ENCODE measurements at places on chromosomes 2 and 18.

GRCh38 chr2:26975656-26976055 lies 5.2 kb downstream of the MAPRE3 start:
- DNase-seq: no peak

DNA sequence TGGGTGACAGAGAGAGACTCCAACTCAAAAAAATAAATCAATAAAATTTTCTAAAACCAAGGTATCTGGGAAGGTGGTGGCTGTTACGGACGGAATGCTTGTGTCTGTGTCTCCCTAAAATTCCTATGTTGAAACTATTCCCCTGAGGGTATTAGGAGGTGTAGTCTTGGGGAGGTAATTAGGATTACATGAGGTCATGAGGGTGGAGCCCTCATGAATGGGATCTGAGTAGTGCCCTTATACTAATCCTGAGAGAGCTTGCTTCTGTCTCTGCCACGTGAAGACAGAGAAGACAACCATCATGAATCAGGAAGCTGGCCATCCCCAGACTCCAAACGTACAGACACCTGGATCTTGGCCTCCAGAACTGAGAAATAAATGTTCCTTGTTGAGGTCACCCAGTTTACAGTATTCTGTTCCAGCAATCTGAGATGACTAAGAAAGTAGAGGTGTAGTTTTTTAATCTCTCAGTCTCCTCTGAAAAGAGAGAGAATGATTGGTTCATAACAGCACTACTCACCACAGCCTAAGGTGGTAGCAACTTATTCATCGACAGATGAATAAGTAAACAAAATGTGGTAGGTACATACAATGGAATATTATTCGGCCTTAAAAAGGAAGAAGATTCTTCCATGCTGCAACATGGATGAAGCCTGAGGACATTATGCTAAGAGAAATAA lies 38.4 kb downstream of the TGFBRAP1 start:
- DNase-seq: no peak

DNA sequence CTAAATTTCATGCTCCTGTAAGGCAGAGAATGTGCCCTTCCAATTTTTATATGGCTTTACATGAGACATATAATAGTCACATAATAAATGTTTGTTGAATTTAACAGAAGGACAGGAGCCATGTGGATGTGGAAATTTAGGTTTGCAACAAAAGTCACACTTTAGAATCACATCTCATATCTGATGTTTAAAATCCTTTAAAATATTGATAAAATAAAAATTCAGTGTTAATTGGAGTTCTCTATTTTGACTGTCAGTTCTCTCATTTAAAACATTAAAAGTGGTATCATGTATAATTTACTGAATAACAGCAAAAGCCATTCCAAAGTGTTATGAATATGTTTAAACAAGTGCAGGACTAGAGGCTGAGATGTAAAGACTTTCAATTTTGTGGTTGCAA lies 594.1 kb downstream of the LRRTM4 start:
- DNase-seq: no peak

DNA sequence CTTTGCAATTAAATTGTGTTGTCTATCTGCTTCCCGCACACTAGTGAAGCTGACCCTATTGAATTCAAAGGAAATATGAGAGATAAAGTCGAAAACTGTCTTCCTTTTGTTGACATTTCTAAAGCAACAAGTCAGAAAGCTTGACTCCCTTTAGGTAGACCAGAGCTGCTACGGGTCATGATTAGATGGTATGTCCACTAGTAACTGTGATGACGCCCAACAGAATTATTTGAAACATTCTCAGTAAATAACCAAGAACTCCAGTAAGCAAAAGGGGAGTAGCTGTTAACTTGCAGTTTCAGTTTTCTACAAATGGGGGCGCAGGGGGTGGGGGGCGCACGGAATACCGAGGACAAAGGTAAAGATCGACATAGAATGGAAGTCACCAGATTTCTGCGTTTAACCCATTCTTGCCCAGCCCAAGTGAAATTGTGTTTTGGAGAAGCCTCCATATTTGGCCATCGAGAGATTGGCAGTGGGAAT lies 56.4 kb downstream of the CRIM1 start:
- DNase-seq: no peak

GRCh38 chr18:57856128-57856527 lies 53.0 kb upstream of the ATP8B1 start:
- no peak for DNase-seq

DNA sequence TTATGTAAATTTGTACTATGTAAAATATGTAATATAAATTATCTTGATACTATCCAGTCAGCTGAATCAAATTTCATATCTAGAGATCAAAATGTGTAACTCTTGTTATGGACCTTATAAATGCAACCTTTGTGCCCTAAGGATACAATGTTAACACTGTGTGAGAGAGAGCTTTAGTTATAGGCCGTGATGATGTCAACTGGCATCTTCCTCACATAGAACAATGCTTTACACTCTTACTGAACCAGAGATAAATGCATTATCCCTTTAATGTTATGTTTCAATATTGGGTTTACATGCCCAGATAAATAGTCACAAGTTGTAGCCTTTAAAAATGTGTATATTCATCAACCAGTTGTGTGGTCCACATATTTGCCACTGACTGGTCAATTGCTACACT lies 115.1 kb downstream of the KCNJ3 start:
- no peak for DNase-seq

- no peak for DNase-seq
These were observed 5.7 kb downstream of the C2orf80 start for GRCh38 chr2:208183972-208184705.

DNA sequence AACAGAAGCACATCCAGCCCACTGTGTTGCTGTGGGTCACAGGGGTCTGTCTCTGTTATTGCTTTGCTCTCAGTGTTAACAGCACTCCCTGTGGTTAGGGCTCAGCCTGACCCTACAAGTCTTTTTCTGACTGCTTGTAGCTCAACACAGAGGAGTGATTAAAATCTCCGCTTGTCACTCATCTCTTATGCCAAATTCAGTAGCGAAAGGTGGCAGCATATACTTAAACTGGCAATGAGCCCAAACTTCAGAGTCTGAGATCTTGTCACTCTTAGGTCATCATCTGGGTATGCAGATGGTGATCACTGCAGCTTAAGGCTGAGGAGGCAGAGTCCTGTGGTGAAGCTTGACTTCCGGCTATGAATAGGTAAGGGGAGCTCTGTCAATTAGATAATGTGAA lies 63.3 kb upstream of the CSRNP3 start:
- no peak for DNase-seq

DNA sequence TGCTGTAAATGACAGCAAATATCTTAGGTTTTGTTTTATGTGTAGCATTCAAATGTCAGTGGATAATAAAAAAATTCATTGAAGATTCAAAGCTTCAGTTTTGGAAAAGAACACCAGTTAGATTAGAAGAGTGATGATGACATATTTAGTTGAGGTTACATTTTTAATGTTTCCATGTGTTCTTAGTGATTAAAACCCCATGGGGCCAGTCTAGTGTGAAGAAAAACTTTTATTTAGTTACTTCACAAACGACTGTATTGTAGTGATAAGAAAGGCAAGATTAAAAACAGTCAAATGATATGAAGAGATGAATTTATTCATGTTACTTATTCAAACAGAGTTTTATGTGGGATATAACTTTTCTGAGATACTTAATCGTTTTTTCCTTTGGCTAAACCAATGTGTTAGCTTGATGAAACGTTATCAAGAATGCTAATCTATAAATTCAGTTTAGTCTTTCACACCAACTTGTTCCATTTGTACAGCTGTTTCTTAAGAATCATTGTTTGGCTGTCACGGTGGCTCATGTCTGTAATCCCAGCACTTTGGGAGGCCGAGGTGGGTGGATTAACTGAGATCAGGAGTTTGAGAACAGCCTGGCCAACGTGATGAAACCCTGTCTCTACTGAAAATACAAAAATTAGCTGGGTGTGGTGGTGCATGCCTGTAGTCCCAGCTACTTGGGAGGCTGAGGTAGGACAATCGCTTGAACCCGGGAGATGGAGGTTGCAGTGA lies 11.6 kb downstream of the BMPR2 start:
- no peak for DNase-seq

- DNase-seq: no peak
These were observed 262.9 kb upstream of the MAP2 start for GRCh38 chr2:209160800-209161588.

- DNase-seq: no peak
These were observed 23.5 kb upstream of the TMEM178A start for GRCh38 chr2:39642051-39642718.

- DNase-seq: no peak
These were observed 1.1 kb downstream of the PID1 start for GRCh38 chr2:229269941-229270340.

DNA sequence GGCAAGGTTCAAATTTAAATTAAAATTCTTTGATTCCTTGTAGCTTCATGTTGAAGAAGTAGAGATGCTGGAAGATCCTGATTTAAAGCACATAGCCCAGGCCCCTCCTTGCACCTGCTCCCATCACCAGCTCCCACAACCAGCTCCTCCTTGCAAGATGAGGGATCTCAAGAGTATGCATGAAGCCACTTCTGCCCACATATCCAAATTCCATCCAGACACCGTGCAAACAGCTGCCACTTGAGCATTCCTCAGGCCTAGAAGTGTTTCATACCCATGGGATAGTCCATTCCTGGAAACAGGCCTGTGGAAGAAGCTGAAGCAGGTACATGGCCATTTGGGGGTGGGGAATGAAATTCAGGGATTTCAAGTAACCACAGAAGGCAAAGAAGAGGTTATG lies 32.4 kb upstream of the ITPRID2 start:
- no peak for DNase-seq

DNA sequence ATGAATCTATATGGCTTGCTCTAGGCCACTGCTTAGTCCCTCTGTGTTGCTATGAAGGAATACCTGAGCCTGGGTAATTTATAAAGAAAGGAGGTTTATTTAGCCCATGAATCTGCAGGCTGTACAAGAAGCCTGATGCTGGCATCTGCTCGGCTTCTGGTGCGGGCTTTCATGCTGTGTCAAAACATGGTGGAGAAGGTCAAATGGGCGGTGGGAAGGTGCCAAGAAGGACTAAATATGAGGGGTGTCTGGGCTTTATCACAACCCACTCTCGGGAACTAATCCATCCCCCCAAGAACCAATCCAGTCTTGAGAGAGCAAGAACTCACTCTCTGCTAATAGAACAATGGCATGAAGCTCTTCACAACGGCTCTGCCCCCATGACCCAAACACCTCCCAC lies 481.6 kb downstream of the EIPR1 start:
- DNase-seq: no peak

DNA sequence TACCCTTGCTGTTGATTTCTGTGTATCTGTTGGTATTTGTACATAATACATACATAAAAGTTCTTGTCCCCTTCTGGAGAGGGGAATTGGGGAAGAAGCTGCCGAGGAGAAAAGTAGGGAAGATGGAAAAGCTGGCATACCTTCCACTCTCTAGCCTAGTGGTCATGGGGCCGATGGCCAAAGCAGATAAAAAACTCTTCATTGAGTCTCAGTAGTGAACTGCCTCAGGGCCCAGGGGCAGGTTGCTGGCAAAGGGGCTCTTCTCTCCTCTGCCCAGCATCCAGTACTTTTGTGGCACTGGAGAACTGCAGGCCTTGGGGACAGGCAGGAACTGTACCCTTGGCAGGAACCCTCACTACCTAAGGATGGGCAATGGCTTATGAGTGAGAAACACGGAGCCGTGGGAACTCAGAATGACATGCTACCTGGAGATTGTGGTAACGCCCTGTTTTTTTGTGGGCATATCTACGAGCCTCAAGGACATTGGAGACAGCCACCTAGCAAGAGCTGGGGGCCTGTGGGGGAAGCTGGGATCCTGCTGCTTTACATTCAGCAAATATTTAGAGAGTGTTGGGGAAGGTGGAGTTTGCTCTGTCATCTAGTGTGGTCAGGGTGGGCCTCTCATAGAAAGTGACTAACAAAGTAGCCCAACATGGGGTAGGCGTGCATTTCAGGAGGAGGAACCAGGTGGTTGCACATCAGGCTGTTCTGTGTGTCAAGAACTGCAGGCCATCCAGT lies 22.6 kb upstream of the ITGB6 start:
- DNase-seq: no peak

DNA sequence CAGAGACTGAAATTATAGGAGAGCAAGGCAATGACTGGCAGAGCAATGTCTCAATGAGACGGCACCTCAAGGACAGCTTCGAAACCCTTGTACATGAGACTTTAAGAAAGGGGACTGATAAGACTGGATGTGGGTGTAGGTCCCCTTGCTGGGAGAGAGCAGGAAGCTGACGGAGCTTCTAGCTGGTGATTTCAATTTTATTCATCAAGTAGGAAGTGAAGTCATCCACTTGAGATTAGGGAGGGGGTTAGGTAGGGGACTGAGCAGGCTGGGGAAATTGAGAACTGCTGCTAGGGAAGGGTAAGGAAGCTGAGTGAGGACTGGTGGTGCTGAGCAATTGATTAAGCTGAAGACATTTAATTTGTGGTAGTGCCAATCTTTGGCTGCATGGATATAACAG lies 99.5 kb upstream of the ITGB6 start:
- DNase-seq: no peak

- DNase-seq: peak; percentile 90
These were observed 40.4 kb downstream of the DHRS9 start for GRCh38 chr2:169109502-169110409.

DNA sequence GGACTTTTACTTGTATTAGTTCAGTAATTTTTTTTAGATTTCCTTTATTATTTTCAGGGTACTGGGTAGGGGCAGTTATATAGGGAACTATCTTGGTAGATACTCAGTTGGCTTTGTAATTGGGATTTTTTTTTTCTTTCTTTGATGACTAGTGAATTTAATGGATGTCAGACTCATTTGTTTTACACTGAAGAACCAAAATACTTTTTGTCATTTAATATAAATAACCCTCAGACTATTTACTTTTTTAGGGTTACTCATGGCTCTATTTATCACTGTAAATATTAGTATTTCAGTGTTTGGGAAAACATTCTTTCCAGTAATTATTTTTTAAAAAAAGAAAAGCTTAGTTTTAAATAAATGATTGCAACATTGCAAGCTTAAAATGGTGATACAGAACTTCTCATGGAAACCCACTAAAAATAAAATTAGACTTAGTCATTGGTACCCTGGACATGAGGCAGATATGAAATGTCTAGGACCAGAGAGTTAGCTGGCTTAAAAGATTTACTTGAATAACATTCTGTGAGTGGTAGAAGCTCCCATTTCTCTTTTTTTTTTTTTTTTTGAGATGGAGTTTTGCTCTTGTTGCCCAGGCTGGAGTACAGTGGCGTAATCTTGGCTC lies 74.4 kb upstream of the CYP20A1 start:
- no peak for DNase-seq

GRCh38 chr18:75455249-75456198 lies 28.0 kb upstream of the SMIM21 start:
- DNase-seq: no peak

DNA sequence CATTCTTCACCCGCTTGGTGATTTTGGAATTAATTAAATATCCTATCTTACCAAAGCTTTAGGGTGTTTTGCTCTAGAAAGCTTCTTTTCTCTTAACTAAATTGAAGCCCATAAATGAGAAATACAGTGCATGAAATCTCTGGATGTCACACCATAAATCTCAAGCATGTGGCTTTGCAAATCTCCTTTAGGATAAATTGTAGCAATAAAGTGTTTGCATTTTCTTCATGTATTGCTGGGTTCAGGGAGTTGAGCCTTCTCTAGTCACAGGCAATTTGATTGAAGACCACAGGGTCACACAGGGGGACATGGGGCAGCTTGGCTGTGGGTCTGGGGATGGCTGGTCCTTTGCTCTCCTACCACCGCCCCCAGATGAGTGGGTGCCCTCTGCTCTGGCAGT lies 364.2 kb downstream of the CLIP4 start:
- no peak for DNase-seq

All from cardiac septum (tissue), 1 donor.